H9 (cell line): ENCODE measurements at places on chromosomes 6 and 20. TPM values are rescaled to one million over a fixed set of nuclear protein-coding genes. Genes with fewer than 3 reads are reported as not detected.

Gene SMIM13
- total RNA-seq, result 10.6 and 11.5 TPM in 2 replicates

Gene SPO11
- total RNA-seq, result not detected in 2 replicates

Gene NCOA3
- total RNA-seq, result 22.3 and 23.3 TPM in 2 replicates

Gene HCRTR2
- not detected in 2 replicates for total RNA-seq

Gene PRRT1
- 1.8 and 1.9 TPM in 2 replicates for total RNA-seq

Gene COL21A1
- 1.4 and 1.8 TPM in 2 replicates for total RNA-seq

Gene ENPP3
- 0.09 and 0.15 TPM in 2 replicates for total RNA-seq

DNA sequence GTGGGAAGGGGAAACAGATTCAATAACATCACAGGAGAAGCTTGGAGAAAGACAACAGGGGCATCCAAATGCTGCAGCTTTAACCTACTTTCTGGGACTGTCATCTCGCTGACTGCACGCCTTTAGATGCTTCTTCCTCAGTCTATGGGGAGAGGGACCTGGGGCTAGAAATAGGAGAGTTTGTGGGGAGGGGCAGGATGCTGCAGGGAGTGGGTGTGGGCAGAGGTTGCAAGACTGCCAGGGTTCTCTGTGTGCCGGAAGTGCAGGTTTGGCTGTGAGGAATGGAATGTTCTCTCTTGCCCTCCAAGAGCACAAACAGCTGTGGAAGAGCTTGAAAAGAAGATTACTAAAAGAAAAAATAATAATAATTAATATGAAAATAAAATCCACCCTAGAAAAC is 93.2 kb downstream of the FOXO3 start:
- H3K36me3 ChIP-seq, result peaks cover 6% of the 10 kb centered on the region; the same call in 1 of the 2 replicates
- no peak overlapping the region for H3K27ac ChIP-seq
- no peak overlapping the region for H3K4me3 ChIP-seq
- peaks cover 2% of the 10 kb centered on the region; the same call in 1 of the 2 replicates for H3K4me1 ChIP-seq
- no peaks in the 10 kb centered on the region for H3K27me3 ChIP-seq
- DNase-seq, result no peak

GRCh38 chr6:85674604-85675003 is 31.9 kb upstream of the SYNCRIP start:
- peaks cover 55% of the 10 kb centered on the region for H3K36me3 ChIP-seq
- DNase-seq, result no peak
- H3K4me3 ChIP-seq, result peak overlapping the region; percentile 99
- H3K4me1 ChIP-seq, result peaks cover 2% of the 10 kb centered on the region; the same call in 1 of the 2 replicates

- no peak for DNase-seq
- no peaks in the 10 kb centered on the region for H3K4me1 ChIP-seq
- H3K36me3 ChIP-seq, result no peaks in the 10 kb centered on the region; the same call in 1 of the 2 replicates
- no peak overlapping the region for H3K4me3 ChIP-seq
Measured at GRCh38 chr20:31505903-31506302, 8.3 kb upstream of the HM13 start.

GRCh38 chr20:7366189-7366588 is 574.1 kb downstream of the HAO1 start:
- no peak for DNase-seq

GRCh38 chr6:105805501-105806023 is 280.6 kb upstream of the PRDM1 start:
- H3K27ac ChIP-seq, result no peak overlapping the region
- peaks cover 3% of the 10 kb centered on the region; the same call in 1 of the 2 replicates for H3K4me1 ChIP-seq
- H3K36me3 ChIP-seq, result no peaks in the 10 kb centered on the region
- no peak for DNase-seq
- H3K4me3 ChIP-seq, result no peak overlapping the region
- H3K27me3 ChIP-seq, result no peaks in the 10 kb centered on the region

- H3K4me3 ChIP-seq, result no peak overlapping the region
- DNase-seq, result no peak
- H3K27ac ChIP-seq, result no peak overlapping the region
- peaks cover 28% of the 10 kb centered on the region for H3K4me1 ChIP-seq
- peaks cover 2% of the 10 kb centered on the region; the same call in 1 of the 3 replicates for H3K36me3 ChIP-seq
Measured at GRCh38 chr6:15308435-15309213, 62.8 kb downstream of the JARID2 start.

DNA sequence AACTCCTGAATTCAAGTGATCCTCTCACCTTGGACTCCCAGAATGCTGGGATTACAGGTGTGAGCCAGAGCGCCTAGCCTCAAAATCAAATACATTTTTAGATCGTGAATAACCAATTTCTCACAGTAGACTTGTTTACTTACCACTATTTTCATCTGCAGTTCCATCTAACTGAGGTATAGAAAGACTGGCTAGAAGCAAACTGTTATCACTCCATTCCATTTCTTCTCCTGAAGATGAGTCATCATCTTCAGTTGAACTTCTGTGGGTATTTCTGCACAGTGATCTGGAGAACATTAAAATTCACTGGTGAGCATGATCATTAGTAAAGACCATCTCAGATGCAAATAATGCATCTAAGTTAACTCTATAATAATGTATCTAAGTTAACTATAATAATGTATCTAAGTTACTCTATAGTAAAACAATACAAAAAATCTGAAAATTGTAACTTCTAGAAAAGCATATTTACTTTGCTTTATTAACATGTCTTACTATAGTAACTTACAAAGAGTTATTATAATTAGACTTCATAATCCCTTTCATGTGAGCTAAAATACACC is 105.4 kb downstream of the REV3L start:
- H3K27me3 ChIP-seq, result no peaks in the 10 kb centered on the region
- no peaks in the 10 kb centered on the region for H3K4me1 ChIP-seq
- H3K36me3 ChIP-seq, result no peaks in the 10 kb centered on the region
- H3K27ac ChIP-seq, result no peak overlapping the region

GRCh38 chr6:82248273-82248735 is 760 bp upstream of the IBTK start:
- DNase-seq, result no peak
- peak overlapping the region; percentile 28 for H3K27ac ChIP-seq
- H3K27me3 ChIP-seq, result no peaks in the 10 kb centered on the region
- H3K4me3 ChIP-seq, result peak overlapping the region; percentile 93
- peaks cover 4% of the 10 kb centered on the region; the same call in 1 of the 2 replicates for H3K4me1 ChIP-seq
- peaks cover 1% of the 10 kb centered on the region; the same call in 1 of the 3 replicates for H3K36me3 ChIP-seq

DNA sequence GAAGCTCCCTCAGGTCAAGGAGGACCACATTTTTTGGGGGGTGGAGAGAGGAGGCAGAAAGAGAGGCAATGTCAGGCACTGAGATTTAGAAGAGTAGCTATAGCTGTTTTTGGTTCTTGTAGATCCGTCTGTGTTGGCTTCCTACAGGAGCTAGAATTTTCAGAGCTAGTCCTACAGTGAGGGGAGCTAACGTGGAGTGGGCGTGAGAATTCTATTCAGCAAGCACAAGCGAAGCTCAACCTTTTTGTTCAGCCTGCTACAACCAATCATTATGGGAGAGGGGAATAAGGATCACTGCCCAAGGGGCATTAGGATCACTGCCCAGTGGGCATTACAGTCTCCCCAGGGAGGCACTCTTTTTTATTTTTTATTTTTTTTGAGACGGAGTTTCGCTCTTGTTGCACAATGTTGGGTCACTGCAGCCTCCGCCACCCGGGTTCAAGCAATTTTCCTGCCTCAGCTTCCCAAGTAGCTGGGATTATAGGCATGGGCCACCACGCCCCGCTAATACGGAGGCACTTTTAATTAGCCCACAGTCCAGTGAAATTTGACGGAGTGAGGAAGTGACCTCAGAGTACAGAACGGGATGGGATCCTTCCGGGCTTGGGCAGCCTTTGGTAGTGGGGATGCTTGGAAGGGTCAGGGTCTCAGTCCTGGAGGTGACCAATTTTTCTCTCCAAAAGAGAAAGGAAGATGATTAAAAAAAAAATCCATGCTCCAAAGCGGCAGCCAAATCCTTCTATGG is 1.1 kb upstream of the PANK2 start:
- peaks cover 4% of the 10 kb centered on the region; the same call in 1 of the 2 replicates for H3K4me1 ChIP-seq
- H3K27ac ChIP-seq, result peak overlapping the region; percentile 67
- no peak for DNase-seq
- peaks cover 27% of the 10 kb centered on the region for H3K36me3 ChIP-seq
- H3K4me3 ChIP-seq, result peak overlapping the region; percentile 92
- H3K27me3 ChIP-seq, result no peaks in the 10 kb centered on the region

- no peak overlapping the region for H3K4me3 ChIP-seq
- H3K4me1 ChIP-seq, result no peaks in the 10 kb centered on the region
- no peaks in the 10 kb centered on the region for H3K36me3 ChIP-seq
- no peak overlapping the region for H3K27ac ChIP-seq
Measured at GRCh38 chr6:103153016-103153415, 1706.7 kb downstream of the HACE1 start.

GRCh38 chr6:139871803-139872510 is 497.5 kb upstream of the CITED2 start:
- no peaks in the 10 kb centered on the region for H3K4me1 ChIP-seq
- DNase-seq, result no peak
- H3K4me3 ChIP-seq, result no peak overlapping the region
- H3K27ac ChIP-seq, result no peak overlapping the region
- H3K27me3 ChIP-seq, result no peaks in the 10 kb centered on the region

GRCh38 chr6:28941684-28942448 is 18.1 kb upstream of the TRIM27 start:
- no peak overlapping the region for H3K27ac ChIP-seq
- H3K4me1 ChIP-seq, result peaks cover 2% of the 10 kb centered on the region; the same call in 1 of the 2 replicates
- no peaks in the 10 kb centered on the region for H3K27me3 ChIP-seq
- H3K36me3 ChIP-seq, result no peaks in the 10 kb centered on the region; the same call in 2 of the 3 replicates
- H3K4me3 ChIP-seq, result peak overlapping the region; percentile 94
- no peak for DNase-seq

GRCh38 chr6:53854843-53855567 is 60.2 kb downstream of the LRRC1 start:
- H3K27me3 ChIP-seq, result no peaks in the 10 kb centered on the region
- H3K4me1 ChIP-seq, result no peaks in the 10 kb centered on the region
- H3K4me3 ChIP-seq, result no peak overlapping the region

DNA sequence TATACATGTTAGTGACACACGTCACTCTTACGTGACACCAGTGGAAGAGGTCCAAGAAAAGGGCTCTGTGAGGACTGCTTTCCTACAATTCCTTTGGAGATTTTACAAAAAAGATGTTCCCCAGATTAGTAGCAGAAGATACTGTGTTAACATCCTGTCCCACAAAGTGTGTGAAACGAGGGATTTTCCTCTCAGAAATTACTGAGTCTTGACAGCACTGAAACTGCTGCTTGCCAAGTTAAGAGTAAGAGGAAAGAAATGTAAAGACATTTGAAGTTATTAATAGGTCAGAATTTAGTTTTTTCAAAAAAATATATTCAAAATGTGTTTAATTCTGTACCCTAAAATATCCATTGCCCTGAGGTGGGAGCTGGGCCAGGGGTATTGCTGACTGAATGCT is 58.8 kb upstream of the MAP7 start:
- peaks cover 4% of the 10 kb centered on the region for H3K4me1 ChIP-seq
- H3K4me3 ChIP-seq, result no peak overlapping the region
- H3K36me3 ChIP-seq, result no peaks in the 10 kb centered on the region; the same call in 2 of the 3 replicates
- H3K27ac ChIP-seq, result no peak overlapping the region
- no peaks in the 10 kb centered on the region for H3K27me3 ChIP-seq

GRCh38 chr6:91691449-91691848 is 1104.6 kb upstream of the MAP3K7 start:
- H3K36me3 ChIP-seq, result no peaks in the 10 kb centered on the region
- H3K4me1 ChIP-seq, result no peaks in the 10 kb centered on the region
- H3K4me3 ChIP-seq, result no peak overlapping the region
- no peak for DNase-seq

- H3K4me3 ChIP-seq, result no peak overlapping the region
- peaks cover 6% of the 10 kb centered on the region; the same call in 1 of the 2 replicates for H3K4me1 ChIP-seq
- no peaks in the 10 kb centered on the region for H3K27me3 ChIP-seq
Measured at GRCh38 chr6:33124947-33125346, 49.2 kb downstream of the HLA-DPB1 start.

- no peaks in the 10 kb centered on the region for H3K27me3 ChIP-seq
- no peaks in the 10 kb centered on the region for H3K36me3 ChIP-seq
- H3K4me1 ChIP-seq, result no peaks in the 10 kb centered on the region
- DNase-seq, result no peak
- no peak overlapping the region for H3K27ac ChIP-seq
- H3K4me3 ChIP-seq, result no peak overlapping the region
Measured at GRCh38 chr6:113344969-113345368, 512.2 kb upstream of the MARCKS start.
